NCI-H2029 (cell line): ENCODE measurements at places on chromosomes 2 and 18.

DNA sequence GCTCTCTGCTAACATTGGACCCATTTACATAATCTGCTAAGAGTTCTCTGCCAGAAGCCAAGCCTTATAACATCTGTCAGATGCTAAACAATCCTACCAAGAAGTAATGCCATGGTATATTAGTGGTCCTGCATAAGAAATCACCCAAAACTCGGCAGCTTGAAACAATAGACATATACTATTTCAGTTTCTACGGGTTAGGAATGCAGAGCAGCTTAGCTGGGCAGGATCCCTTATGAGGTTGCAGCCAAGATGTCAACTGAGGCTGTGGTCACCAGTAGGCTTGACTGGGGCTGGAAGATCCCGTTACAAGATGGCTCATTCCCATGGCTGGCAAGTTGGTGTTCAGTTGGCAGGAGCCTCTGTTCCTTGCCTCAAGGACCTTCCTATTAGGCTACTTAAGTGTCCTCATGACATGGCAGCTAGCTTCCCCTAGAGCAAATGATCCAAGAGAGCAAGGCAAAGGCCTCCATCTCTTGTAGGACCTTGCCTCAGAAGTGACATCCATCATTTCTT is 25.1 kb upstream of the SOS1 start:
- no peak for DNase-seq

- DNase-seq: no peak
Measured at GRCh38 chr18:7846335-7846734, 279.2 kb downstream of the PTPRM start.

GRCh38 chr2:10867692-10868420 is 43.9 kb upstream of the KCNF1 start:
- DNase-seq: no peak

- DNase-seq: no peak
Measured at GRCh38 chr18:43692099-43692690, 414.9 kb upstream of the SYT4 start.

- DNase-seq: no peak
Measured at GRCh38 chr2:218082586-218083351, 13.7 kb downstream of the RUFY4 start.

DNA sequence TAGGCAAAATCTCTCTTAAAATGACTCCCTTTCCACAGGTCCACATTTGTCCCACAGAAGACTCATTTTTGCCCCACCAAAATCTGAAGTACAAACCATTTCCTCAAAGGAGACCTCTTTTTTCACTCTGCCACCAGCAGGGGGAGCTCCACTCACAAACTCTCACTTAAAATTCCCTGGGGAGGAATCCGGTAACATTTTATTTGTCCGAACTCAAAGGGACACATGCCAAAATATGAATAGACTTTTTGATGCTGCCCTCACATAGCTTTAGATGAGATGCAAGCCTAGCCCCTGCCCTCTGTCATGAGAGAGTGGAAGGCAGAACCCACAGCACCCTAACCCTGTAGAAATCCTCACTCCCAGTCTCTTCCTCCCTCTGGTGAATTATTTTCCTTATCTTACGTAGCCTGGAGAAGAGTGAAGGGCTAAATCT is 57.1 kb downstream of the RMDN2 start:
- no peak for DNase-seq

DNA sequence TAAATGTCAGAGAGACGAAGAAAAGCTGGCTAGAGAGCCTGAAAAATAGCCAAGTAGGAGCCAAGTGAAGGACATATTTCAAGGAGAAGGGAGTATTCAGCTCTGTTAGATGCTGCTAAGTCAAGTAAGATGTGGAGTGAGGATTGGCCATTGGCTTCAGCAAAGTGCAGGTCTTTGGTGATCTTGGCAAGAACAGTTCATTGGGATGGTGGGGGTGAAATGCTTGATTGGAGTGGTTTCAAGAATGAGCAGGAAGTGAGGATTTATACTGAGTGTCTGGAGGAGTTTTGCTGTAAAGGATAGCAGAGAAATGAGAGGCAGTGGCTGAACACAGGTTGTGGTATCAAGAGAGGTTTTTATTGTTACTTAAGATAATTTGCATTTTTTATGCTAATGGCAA is 139.7 kb downstream of the PRPF40A start:
- no peak for DNase-seq
